ENCODE measurements at places on chromosomes 1 and 21. TPM values are rescaled to one million over a fixed set of nuclear protein-coding genes. Genes with fewer than 3 reads are reported as not detected.

MATN1 gene
- 0.20 TPM for total RNA-seq

PYGO2 gene
- total RNA-seq = 35.0 TPM

TUT4 gene
- 169 TPM for total RNA-seq

METTL18 gene
- 6.6 TPM for total RNA-seq

FASLG gene
- total RNA-seq = not detected

G0S2 gene
- total RNA-seq = 81.1 TPM

CSTB gene
- total RNA-seq = 69.4 TPM

GREM2 gene
- total RNA-seq = 2.5 TPM

LCE2A gene
- total RNA-seq = not detected

OR2T35 gene
- not detected for total RNA-seq

CAPN9 gene
- total RNA-seq = not detected

IL10 gene
- total RNA-seq = 2.0 TPM

CAMK2N1 gene
- total RNA-seq = 3.2 TPM

DIO1 gene
- not detected for total RNA-seq

- peak overlapping the region; percentile 100 for H3K4me3 ChIP-seq
- no peaks in the 10 kb centered on the region for H3K27me3 ChIP-seq
- peak overlapping the region; percentile 99 for H3K27ac ChIP-seq
- peaks cover 62% of the 10 kb centered on the region for H3K4me1 ChIP-seq
These were observed 2.3 kb downstream of the HIPK1 start for GRCh38 chr1:113931451-113931851.

- no peak overlapping the region for H3K4me3 ChIP-seq
- no peak for DNase-seq
- H3K36me3 ChIP-seq = no peaks in the 10 kb centered on the region
These were observed 119.5 kb downstream of the XCL2 start for GRCh38 chr1:168424281-168424680.

DNA sequence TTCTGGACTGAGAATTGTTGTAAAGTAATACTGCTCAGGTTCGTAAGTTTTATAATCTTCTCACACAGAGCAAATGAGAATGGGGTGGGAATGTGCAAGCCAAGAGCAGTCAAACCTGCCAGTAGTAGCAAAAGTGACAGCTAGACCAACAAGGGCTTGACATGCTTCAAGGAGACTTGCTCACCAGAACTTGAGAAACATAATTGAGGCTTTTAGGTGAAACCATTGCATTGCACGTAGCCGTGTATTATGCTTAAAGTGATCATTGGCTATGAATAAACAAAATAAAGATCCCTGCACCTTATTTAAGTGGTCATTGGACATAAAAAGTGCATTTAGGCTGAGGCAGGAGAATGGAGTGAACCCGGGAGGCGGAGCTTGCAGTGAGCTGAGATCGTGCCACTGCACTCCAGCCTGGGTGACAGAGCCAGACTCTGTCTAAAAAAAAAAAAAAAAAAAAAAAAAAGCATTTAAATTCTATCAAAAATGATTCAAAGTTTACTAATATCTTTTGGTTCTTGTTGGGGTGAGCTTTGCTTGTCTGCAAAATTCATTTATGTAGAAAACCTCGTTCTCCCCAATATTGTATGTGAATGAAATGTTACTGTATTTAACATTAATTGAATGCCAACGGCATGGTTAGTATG lies 11.8 kb upstream of the CCT8 start:
- DNase-seq = no peak
- peaks cover 16% of the 10 kb centered on the region for H3K4me1 ChIP-seq
- H3K27me3 ChIP-seq = no peaks in the 10 kb centered on the region
- no peak overlapping the region for H3K4me3 ChIP-seq
- no peak overlapping the region for H3K27ac ChIP-seq
- H3K36me3 ChIP-seq = peaks cover 5% of the 10 kb centered on the region

DNA sequence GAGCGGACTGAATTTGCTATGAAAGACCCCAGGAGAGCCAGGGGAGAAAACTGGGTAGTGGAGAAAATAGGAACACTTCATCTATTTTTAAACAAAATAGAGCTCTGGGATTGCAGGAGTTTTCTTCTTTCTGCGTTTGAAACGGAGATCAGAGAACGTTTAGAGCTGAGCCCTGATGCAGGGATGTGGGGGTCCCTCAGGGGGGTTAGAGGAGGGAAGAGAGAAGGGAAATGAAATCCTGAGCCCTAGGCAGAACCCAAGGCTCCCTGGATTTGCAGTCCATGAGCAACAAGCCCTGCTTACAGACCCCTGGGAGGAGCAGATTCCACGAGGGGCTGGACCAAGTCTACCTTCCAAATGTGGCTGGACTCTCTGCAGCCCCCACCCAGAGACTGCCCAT lies 21.8 kb downstream of the STYXL2 start:
- H3K27ac ChIP-seq = no peak overlapping the region
- H3K27me3 ChIP-seq = no peaks in the 10 kb centered on the region
- DNase-seq = no peak

- H3K4me3 ChIP-seq = no peak overlapping the region
- no peaks in the 10 kb centered on the region for H3K36me3 ChIP-seq
- no peaks in the 10 kb centered on the region for H3K4me1 ChIP-seq
These were observed 111.5 kb downstream of the SEC16B start for GRCh38 chr1:177858332-177858821.

- no peak overlapping the region for H3K4me3 ChIP-seq
- no peak for DNase-seq
- no peaks in the 10 kb centered on the region for H3K36me3 ChIP-seq
- H3K4me1 ChIP-seq = no peaks in the 10 kb centered on the region
- no peak overlapping the region for H3K27ac ChIP-seq
- no peaks in the 10 kb centered on the region for H3K27me3 ChIP-seq
These were observed 6.2 kb downstream of the LRRC52 start for GRCh38 chr1:165549973-165550372.

- H3K4me3 ChIP-seq = no peak overlapping the region
- H3K36me3 ChIP-seq = no peaks in the 10 kb centered on the region
- no peak for DNase-seq
- no peaks in the 10 kb centered on the region for H3K4me1 ChIP-seq
- no peaks in the 10 kb centered on the region for H3K27me3 ChIP-seq
- H3K27ac ChIP-seq = no peak overlapping the region
These were observed 216.2 kb downstream of the SETD4 start for GRCh38 chr21:35843911-35844667.

- no peak overlapping the region for H3K4me3 ChIP-seq
- no peaks in the 10 kb centered on the region for H3K27me3 ChIP-seq
- no peaks in the 10 kb centered on the region for H3K36me3 ChIP-seq
- no peaks in the 10 kb centered on the region for H3K4me1 ChIP-seq
- no peak overlapping the region for H3K27ac ChIP-seq
- no peak for DNase-seq
These were observed 8.6 kb downstream of the KCNC4 start for GRCh38 chr1:110218739-110219138.

GRCh38 chr1:77830946-77831345 lies 51.5 kb downstream of the MIGA1 start:
- H3K4me1 ChIP-seq = no peaks in the 10 kb centered on the region
- no peaks in the 10 kb centered on the region for H3K36me3 ChIP-seq
- no peak overlapping the region for H3K4me3 ChIP-seq

- no peak overlapping the region for H3K27ac ChIP-seq
- no peaks in the 10 kb centered on the region for H3K27me3 ChIP-seq
- DNase-seq = no peak
- H3K4me3 ChIP-seq = no peak overlapping the region
- H3K4me1 ChIP-seq = no peaks in the 10 kb centered on the region
- H3K36me3 ChIP-seq = no peaks in the 10 kb centered on the region
These were observed 16.2 kb upstream of the MEF2D start for GRCh38 chr1:156516821-156517220.

- H3K36me3 ChIP-seq = no peaks in the 10 kb centered on the region
- H3K27ac ChIP-seq = no peak overlapping the region
- DNase-seq = no peak
- H3K27me3 ChIP-seq = no peaks in the 10 kb centered on the region
- H3K4me3 ChIP-seq = no peak overlapping the region
- H3K4me1 ChIP-seq = no peaks in the 10 kb centered on the region
These were observed 16.6 kb upstream of the EYA3 start for GRCh38 chr1:28104866-28105467.

DNA sequence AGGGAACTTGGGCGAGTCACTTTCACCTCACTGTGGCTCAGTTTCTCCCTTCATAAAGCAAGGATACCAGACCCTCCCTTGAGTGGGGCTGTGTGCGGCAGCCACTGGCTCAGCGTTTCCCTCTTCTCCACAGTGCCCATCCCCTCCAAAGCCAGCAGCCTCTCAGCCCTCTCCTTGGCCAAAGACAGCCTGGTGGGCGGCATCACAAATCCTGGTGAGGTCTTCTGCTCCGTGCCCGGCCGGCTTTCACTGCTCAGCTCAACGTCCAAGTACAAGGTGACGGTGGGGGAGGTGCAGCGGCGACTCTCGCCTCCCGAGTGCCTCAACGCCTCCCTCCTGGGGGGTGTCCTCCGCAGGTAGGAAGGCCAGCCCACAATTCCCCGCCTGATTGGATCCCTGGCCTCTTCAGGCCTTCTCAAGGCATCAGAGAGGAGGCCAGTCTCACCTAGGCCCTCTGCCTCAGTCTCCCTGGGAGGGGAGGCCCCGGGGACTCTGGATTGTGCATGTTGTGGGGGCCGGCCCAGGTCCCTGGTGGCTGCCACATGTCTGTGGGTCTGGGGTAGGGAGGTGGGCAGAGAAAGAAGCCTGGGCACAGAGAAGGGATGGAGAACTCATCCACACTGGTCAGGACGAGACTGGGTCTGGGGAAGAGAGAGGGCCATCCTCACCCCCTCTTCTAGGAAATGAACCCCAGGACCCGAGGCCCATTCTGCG lies 15.2 kb downstream of the TFAP2E start:
- peaks cover 9% of the 10 kb centered on the region for H3K4me1 ChIP-seq
- no peaks in the 10 kb centered on the region for H3K36me3 ChIP-seq
- no peak overlapping the region for H3K4me3 ChIP-seq
- no peak overlapping the region for H3K27ac ChIP-seq
- DNase-seq = no peak

GRCh38 chr1:204390751-204391466 lies 20.7 kb downstream of the PPP1R15B start:
- H3K4me1 ChIP-seq = no peaks in the 10 kb centered on the region
- H3K27ac ChIP-seq = no peak overlapping the region
- H3K4me3 ChIP-seq = no peak overlapping the region
- no peaks in the 10 kb centered on the region for H3K36me3 ChIP-seq
- no peaks in the 10 kb centered on the region for H3K27me3 ChIP-seq

- peaks cover 17% of the 10 kb centered on the region for H3K4me1 ChIP-seq
- H3K27ac ChIP-seq = no peak overlapping the region
- no peak overlapping the region for H3K4me3 ChIP-seq
- no peak for DNase-seq
- H3K27me3 ChIP-seq = no peaks in the 10 kb centered on the region
- H3K36me3 ChIP-seq = no peaks in the 10 kb centered on the region
These were observed 4.1 kb downstream of the AHDC1 start for GRCh38 chr1:27599605-27600497.

DNA sequence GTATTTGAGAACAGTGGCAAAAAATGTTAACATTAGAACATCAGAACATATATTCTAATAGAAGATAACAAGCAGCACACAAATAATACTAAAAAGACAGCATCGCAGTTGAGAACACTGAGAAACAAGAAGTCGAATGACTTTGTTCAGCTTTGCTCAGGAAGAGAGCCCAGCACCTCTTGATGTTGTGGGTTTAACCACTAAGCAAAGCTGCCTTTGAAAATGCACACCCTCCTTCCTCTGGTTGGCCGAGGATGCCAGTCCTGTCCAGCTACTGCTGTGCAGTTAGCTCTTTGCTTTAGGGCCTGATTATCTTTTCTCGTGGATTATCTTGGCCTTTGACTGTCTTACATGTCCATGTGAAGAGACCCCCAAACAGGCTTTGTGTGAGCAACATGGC lies 60.5 kb downstream of the SPATA46 start:
- H3K36me3 ChIP-seq = no peaks in the 10 kb centered on the region
- no peak for DNase-seq
- H3K27me3 ChIP-seq = no peaks in the 10 kb centered on the region
- H3K4me1 ChIP-seq = no peaks in the 10 kb centered on the region
- H3K27ac ChIP-seq = no peak overlapping the region
- H3K4me3 ChIP-seq = no peak overlapping the region

DNA sequence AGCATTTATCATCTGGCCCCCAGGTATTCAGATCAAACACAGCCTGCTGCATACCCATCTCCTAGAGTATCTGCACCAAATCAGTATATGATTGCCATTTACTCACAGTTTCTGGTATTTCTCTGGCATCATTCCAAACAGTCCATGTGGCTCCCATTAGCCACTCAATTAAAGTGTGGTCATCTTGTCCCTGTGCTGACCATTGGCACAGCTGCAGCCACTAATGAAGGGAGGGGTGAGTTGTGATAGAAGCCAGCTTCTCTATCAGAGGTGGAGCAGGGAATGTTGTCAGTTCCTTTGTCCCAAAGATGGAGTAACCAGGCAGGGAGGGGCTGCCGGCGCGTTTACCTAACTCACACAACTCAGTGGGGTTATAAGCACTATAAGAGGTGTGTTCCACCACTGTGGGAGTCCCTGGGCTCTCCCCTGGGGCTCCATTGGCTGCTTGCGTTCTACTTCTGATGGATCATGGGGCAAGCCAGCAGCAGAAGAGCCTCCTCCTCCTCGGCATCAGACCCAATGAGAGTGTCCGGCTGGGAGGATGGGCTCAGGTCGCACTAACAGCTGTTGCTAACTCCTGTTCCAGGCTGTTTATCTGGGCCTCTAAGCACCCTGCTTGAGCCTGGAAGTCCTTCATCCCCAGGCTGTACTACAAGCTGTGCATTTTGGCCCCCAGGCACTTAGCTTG lies 108.6 kb downstream of the GDAP2 start:
- no peak overlapping the region for H3K27ac ChIP-seq
- DNase-seq = no peak
- no peaks in the 10 kb centered on the region for H3K36me3 ChIP-seq
- H3K27me3 ChIP-seq = no peaks in the 10 kb centered on the region
- no peaks in the 10 kb centered on the region for H3K4me1 ChIP-seq

DNA sequence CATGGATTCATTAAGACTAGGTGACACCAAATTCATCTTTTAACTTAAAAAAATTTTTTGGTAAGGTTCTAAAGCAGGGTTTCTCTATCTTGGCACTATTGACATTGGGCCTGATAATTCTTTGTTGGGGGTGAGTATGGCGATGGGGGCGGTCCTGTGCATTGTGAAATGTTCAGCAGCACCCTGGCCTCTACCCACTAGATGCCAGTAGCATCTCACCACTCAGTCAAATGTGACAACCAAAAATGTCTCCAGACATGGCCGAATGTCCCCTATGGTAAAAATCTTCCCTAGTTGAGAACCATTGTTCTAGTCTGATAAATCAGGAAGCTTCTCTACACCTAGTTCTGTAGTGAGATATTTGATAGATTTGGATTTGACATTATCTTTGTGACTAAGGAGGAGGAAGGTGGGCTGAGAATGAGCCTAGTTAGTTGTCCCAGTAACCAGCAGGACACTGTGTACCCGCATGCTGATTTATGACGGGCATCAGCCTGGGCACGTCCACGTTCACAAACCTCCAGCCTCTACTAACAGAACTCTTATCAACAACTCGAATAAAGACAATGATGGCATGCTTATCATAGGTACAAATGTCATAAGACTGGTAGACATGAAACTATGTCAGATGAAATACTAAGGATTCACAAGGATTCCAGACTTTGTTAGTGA lies 104.6 kb downstream of the KCND3 start:
- H3K4me1 ChIP-seq = no peaks in the 10 kb centered on the region
- H3K36me3 ChIP-seq = no peaks in the 10 kb centered on the region
- no peaks in the 10 kb centered on the region for H3K27me3 ChIP-seq
- H3K27ac ChIP-seq = no peak overlapping the region

GRCh38 chr1:84985365-84985764 lies 11.5 kb downstream of the MCOLN2 start:
- H3K27me3 ChIP-seq = no peaks in the 10 kb centered on the region
- no peaks in the 10 kb centered on the region for H3K36me3 ChIP-seq
- no peak for DNase-seq
- H3K4me3 ChIP-seq = no peak overlapping the region
- H3K27ac ChIP-seq = no peak overlapping the region
- H3K4me1 ChIP-seq = peaks cover 2% of the 10 kb centered on the region

All from naive thymus-derived CD4-positive, alpha-beta T cell (primary cell).